Activated CD4-positive, alpha-beta T cell treated with anti-CD3 and anti-CD28 coated beads for 48 hours (primary cell): ENCODE measurements at places on chromosomes 13 and 19.
A peak's percentile ranks its signal among the peaks of the same experiment; 100 is the strongest.

DNA sequence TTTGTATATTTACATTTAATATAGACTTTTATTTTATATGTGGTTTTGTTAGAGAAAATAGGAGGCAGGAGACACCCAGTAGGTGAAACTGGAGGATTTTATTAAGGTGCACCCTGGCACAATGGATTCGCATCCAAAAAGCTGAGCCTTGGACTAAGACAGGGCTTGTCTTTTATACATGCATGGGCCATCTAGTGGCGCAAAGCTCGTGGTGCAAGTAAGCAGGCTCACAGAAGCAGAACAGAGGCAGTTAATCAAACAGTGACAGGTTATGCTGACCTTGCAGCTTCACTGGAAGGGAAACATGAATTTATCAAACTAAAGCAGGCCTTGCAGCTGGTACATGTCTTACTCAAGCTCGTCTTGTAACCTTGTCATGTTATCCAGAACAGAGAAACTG, 58.8 kb upstream of the ZNF681 start:
- peak; percentile 56 for DNase-seq

DNA sequence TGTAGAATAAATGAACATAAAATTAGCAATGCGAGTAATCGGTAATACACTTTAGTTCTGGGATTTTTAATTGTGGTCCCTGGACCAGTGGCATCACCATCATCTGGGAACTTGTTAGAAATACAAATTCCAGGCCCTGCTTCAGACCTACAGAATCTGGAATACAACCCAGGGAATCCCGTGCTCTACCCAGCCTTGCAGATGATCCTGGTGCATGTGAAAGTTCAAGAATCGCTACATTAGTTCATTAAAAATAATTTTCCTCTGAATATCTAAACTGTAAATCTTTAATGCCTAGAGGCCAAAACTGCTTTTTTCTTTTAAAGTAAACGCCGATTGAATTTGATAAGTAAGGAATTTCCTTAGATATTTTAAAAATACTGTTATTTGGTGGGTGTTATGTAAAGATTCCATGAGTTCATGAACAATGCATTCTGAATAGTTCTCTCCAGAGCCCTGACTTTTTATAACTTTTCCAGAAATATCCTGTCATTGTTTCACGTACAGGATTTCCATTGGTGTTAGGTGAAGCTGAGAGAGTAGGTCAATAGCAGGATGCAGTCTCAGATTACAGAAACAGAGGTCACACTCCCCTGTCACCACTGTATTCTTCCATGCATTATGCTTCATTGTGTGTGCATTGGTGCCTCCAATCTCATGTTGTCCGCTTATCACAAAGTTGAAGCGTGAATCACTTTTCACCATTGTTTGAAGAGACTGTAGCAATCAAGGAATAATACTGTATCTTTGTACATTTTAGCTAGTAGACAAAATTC, 596.5 kb upstream of the KLF12 start:
- DNase-seq: no peak

- DNase-seq: no peak
Observed at GRCh38 chr13:54018485-54018884, 989.9 kb downstream of the OLFM4 start.

GRCh38 chr13:98549728-98550317, 27.1 kb downstream of the STK24 start:
- no peak for DNase-seq

DNA sequence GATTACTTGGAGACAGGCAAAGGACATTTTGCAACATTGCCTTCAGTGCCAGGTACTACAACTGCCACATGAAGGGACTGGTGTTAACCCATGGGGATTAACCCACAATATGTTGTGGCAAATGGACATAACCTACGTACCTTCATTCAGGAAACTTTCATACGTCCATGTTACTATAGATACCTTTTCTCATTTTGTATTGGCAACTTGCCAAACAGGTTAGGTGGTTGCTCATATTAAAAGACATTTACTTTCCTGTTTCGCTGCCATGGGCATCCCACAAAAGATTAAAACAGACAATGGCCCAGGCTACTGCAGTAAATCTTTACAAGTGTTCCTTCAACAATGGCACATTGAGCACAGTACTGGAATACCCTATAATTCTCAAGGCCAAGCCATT, 925.3 kb downstream of the SLITRK6 start:
- no peak for DNase-seq

- DNase-seq: no peak
Observed at GRCh38 chr13:113013303-113013702, 44.3 kb downstream of the MCF2L start.

- no peak for DNase-seq
Observed at GRCh38 chr19:3129112-3129511, 6.7 kb upstream of the GNA15 start.

DNA sequence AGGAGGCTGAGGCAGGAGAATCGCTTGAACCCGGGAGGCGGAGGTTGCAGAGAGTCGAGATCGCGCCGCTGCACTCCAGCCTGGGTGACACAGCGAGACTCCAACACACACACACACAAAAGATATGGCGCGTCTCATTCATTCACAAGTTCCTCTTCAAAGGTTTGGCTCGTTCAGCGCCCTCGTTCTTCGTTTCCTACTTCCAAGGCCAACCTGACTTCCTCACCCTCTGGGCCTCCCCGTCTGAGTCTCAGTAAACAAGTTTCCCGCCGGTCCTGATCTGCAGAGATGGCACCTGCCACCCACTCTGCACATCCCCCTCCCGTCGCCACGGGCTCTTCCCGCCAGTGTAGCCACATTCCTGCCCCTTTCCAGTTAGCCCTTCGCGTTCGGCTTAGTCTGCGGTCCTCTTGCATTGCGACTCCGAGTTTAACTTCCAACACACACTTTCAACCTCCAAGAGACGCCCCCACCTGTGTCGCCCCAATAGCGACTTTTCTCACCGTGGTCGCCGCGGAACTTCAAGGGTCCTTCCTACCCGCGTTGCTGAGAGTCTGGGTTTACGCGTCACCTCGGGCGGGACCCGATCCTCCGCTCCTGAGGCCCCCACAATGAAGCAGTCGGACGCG, 1.3 kb upstream of the BSG start:
- DNase-seq: peak; percentile 71

DNA sequence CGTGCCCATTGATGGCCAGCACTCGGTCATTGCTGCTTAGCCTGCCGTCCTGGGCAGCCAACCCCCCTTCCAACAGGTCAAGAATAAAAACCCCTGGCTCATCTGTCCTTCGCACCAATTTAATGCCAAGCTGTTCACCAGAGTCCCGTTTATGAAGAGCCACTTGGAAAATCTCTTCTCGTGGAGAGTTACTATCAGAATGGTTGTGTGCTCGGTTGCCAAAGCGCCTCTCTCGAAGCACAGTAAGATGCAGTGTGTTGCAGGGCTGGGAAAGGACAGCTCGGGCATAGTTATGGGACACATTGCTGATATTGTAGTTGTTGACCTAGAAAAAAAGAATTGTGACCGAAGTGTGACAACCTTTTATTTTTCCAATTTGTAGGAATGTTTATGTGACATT, 57.9 kb downstream of the LNX2 start:
- no peak for DNase-seq

DNA sequence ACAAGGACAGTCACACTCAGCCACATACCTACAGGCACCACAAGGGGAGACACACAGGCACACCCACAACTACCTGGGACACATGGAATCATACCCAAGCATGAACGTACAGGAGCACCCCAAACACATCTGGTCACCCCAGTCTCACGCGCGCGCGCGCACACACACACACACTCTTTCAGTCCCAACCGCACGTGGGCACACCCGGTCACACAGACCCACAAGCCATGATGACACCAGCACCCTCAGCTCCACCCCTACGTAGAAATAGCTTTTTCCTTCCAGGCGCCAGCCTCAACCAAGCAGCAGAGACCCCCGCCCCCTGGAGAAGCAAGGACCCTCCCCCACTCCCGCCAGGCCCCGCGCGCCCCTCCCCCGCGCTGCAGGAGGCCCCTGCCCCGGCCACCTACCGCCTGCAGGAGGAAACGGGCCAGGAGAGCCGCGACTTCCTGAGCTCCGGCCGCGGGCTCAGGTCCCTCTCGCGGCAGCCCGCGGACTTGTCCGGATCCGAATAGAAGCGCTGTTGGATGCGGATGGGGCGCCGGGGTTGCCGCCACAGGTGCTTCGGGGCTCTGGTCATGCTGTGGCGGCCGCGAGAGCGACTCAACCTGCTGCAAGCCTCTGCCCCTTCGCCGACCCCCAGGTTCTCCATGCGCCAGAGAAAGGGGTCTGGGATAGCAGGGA, 6.4 kb upstream of the PDE4C start:
- peak; percentile 31 for DNase-seq

GRCh38 chr19:17527326-17527725, 15.9 kb downstream of the PGLS start:
- DNase-seq: no peak

DNA sequence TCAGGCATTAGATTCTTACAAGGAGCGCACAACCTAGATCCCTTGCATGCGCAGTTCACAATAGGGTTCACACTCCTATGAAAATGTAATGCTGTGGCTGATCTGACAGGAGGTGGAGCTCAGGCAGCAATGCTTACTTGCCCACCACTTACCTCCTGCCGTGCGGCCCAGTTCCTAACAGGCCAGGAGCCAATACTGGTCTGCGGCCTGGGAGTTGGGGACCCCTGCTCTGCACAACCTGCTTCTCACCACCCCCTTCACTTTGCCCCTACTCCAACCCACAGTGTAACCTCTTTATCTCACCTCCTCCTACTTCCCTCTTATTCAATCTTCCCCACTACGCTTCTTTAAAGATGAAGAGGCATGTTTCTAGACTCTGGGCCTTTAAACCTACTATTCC, 240.2 kb downstream of the RGCC start:
- DNase-seq: no peak

DNA sequence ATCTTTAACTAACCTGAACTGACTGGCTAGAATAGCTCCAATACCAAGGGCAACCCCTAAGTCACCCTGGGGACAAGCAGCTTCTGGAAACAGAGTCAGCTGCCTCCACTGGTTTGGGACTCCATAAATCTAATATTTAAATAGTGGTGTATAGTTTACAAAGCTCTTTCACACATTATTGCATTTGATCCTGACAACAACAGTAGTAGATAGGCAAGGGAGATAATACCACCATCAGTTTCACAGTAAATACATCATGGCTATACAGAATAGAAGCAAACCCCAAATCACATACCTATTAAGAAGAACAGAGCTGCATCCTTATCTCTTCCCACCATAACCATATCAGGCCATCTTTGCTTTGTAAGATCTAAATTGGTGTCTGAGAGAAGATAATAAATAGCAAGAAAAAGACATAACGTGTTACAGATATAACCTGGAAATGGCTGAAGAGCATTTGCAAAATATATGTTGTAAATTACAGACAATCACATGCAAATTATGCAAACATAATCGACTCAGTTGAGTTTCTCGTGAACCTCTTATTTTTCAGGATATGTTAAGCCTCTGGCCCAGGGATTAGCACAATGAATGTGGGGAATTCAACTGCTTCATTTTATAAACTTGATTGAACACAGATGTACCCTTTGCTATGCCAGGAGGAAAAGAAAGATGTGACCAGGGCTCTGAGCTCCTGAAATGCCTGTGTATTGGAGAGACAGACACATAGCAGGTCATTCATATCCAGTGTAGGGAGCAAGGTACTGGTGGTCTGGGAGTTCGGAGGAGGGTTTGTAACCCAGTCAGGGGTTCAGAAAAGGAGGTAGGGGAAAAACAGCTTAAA, 142.5 kb downstream of the SLC7A1 start:
- no peak for DNase-seq

DNA sequence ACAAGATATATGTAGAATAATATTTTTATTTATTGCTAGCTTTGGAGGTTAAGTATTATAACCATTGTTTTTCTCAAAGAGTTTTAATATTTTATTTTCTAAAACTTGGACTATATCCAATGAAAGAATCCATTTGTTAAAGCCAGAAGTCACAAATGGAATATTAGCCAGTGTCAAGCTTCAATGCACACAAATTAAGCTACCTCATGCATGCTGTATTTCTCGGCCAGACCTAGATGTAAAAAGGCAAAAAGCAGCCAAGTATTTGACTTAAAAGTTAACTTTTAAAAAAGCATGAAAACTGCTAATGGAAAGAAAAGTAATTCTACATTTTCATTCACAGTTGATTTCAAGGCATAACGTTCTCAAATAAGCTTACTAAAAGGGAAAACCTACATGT, 160.0 kb upstream of the ATXN8OS start:
- DNase-seq: no peak

- no peak for DNase-seq
Observed at GRCh38 chr13:77325371-77325980, 1.4 kb downstream of the MYCBP2 start.

- DNase-seq: no peak
Observed at GRCh38 chr13:113931841-113932459, 41.9 kb downstream of the C13orf46 start.

- DNase-seq: peak; percentile 98
Observed at GRCh38 chr19:18224525-18225354, 1.5 kb downstream of the PDE4C start.

- no peak for DNase-seq
Observed at GRCh38 chr13:25166306-25166705, 5.8 kb downstream of the AMER2 start.

DNA sequence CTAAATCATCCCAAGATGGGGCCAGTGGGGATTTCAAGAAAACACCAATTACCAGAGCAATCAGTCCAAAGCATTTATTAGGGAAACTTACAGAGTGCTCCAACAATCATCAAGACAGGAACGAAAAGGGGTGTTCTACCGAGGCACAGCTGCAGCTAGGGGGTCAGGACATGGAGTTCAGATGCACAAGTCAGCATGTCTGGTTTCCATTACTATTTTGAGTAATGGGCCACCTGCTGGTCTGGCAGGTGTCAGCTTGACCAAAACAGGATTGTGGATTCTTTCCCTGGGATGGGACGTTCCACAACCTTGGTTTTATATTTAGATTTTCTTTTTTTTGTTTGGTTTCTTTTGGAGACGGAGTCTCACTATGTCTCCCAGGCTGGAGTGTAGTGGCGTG, 3.9 kb upstream of the UBL5 start:
- no peak for DNase-seq

- DNase-seq: peak; percentile 45
Observed at GRCh38 chr19:51489113-51489512, 10.8 kb downstream of the CEACAM18 start.

DNA sequence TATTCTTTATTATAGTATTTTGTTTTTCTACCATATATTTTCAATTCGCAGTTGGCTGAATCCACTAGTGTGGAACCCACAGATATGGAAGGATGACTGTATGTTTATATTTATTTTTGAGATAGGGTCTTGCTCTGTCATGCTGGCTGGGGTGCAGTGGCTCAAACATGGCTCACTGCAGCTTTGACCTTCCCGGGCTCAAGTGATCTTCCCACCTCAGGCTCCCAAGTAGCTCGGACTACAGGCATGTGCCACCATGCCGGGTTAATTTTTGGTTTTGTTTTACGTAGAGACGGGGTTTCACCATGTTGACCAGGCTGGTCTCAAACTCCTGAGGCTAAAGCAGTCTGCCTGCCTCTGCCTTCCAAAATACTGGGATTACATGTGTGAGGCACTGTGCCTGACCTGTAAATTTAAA, 9.6 kb downstream of the SLC35E1 start:
- no peak for DNase-seq

GRCh38 chr13:106145997-106146864, 389.2 kb downstream of the EFNB2 start:
- DNase-seq: no peak
